ENCODE measurements at places on chromosomes 5 and 9. TPM values are rescaled to one million over a fixed set of nuclear protein-coding genes. Genes with fewer than 3 reads are reported as not detected.

DNA sequence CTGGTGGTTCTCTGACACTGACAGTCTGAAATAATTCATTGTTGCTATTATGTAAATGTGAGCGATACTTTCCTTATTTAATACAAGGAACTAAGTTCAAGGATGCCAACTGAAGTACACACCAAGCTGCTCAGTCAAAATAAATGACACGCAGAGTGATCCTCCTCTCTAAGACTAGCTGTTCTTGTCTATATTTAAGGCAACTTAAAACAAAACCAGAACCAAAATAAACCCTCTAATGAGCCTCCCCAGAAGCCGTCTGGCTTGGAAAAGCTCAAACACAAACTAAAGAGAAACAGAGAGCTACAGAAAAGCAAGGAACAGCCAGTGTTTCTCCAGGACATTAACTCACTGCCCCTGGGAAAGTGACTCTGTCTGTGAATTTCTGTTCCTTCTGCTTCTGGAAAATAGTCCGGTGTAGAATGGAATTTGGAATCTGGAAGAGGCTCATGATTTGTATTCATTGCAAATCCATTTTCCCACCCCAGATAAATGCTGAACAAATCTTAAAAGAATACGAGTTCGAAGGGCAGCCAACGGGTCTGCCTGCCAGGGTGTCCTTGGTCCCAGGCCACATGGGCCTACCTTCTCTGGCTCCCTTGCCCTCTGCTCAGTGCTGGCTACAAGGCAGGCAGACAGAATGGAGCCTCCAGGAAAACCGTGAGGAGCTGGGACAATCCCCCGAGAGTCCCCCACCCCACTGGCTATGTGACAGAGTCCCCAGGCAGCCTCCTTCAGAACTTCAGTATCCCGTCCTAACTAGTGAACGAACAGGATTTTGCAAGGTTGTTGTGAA is 14.8 kb downstream of the GGTA1 start:
- no peak for DNase-seq

GRCh38 chr5:168598639-168599038 is 19.5 kb upstream of the PANK3 start:
- no peak for DNase-seq

- no peak for DNase-seq
Measured at GRCh38 chr5:112293587-112293986, 125.5 kb downstream of the EPB41L4A start.

GIN1 gene
- 14.6 TPM for total RNA-seq

GRCh38 chr5:2887481-2888348 is 136.2 kb upstream of the IRX2 start:
- no peak for DNase-seq

MCC gene
- 20.5 TPM for total RNA-seq

DNA sequence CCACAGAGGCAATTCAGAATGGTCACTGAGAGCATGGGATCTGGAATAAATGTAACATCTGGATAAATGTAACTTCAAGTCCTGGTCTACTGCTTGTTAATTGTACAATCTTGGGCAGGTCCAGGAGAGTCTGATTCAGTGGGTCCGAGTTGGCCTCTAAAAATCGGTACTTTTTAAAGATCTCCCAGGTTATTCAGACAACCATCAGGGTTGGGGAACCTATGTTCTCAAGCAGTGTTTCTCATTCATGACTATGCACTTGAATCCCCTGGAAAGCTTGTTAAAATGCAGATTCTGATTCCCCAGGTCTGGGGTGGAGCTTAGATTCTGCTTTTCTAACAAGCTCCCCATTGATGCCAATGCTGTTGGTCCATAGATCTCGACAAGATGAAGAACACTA is 14.8 kb downstream of the ANXA1 start:
- DNase-seq = no peak

DNA sequence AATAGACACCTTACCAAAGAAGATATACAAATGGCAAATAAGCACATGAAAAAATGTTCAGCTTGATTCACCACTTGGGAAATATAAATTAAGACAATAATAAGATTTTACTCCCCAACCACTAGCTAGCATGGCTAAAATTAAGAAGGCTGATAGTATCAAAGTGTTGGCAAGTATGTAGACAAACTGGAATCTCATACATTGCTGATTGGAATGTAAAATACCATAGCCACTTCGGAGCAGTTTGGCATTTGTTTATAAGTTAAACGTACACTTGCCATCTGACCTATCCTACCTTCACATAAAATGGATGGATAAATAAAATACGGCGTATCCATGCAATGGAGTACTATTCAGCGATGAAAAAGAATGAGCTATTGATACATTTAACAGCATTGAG is 129.2 kb downstream of the ZNF462 start:
- no peak for DNase-seq

DNA sequence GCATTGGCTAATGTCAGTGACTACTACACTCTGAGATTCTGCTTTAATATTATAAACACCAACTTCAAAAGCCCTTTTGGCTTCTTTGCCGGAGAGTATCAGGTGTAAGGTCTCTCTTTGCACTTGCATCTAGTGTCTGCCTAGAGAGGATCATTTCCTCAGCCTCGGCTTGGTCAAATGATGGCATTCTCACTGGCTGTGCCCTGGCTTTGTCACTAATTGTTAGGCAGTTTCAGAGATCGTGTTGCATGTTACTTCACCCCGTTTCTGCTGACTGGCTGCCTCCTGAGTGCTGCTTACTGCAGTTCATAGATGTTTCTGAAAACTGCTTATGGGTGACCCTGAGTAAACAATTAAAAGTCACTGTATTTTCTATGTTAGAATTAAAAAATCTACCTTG is 48.8 kb downstream of the SLC1A3 start:
- no peak for DNase-seq

DNA sequence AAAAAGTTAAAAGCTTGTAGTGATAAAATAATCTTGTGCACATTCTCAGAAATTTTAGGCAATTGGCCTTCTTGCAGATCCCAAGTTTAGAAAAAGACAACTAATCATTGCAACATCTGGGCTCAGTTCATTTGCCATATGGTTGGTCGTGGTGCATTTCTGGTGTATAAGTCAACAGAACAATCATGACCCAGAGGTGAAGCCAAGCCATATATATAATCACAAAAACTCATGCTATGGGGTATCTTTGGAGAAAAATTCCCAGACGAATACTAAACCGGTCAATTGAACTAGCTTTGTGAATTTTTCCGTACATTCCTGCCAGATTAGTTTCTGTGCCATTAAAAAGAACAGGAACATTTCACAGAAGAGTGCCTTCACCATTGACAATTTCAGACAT is 50.3 kb downstream of the FYB1 start:
- no peak for DNase-seq

NKD2 gene
- total RNA-seq = 12.6 TPM

DNA sequence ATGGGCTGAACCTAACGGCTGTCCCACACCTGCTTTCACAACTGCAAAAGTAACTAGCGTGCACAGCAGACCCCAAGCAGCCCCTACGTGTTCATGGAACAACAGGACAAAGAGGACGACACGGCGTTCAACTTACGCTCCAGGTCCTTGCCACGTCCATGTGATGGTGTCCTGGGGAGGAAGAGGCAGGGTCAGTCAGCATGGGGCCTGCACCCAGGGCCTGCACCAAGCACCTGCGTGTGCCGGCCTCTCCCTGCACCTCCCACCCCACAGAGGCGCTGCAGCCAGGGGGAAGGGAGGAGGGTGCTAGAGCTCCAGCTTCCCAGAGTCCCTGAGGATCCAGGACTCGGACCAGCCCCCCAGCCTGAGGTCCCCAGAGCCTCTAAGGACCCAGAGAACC is 35.6 kb upstream of the SLC6A3 start:
- no peak for DNase-seq

DNA sequence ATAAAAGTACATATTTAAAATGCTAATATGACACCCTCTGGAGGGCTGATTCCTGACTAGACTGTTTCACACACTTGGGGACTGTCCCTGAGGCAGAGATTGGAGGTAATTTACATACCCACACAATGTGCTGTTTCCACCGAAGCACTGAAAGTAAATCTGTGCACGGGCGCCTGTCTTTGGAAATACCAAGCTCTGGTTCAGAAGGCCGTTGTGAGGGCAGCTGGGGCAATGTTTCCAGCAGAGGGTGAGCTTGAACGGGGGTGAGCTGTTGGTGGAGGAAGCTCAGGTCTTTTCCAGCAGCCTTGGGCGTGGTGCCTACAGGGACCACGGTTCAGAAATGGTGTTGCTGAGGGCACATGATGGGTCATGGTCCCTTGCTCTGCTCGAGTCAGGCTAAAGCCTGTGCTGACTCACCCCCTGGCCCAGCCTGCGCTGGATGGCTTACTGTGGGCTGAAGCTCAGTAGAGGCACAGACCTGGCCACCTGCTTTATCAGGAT is 25.8 kb upstream of the HMCN2 start:
- no peak for DNase-seq

CWC27 gene
- 33.3 TPM for total RNA-seq

IL3 gene
- total RNA-seq = not detected

DNA sequence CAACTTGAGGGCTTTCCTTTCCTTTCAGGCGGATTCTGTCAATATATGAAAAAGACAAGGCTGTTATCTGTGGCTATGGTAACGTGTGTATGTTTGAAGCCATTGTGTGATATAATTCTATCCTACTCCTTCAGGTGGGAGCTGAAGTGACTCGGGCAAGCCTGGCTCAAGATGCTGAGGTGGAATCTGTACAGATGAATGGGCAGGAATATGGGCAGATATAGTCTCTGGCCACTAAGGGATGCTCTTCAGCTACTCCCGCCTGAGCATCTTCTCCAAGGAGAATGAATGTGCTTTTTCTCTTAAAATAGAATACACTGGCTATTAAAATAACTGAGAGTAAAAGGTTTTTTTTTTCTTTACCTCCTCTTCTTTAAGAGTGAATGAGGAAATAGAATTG is 244.8 kb downstream of the ADGRV1 start:
- DNase-seq = no peak

UGT3A1 gene
- total RNA-seq = not detected

- no peak for DNase-seq
Measured at GRCh38 chr5:131644822-131645221, 9.8 kb upstream of the RAPGEF6 start.
